ENCODE measurements at places on chromosomes 11 and 22.

DNA sequence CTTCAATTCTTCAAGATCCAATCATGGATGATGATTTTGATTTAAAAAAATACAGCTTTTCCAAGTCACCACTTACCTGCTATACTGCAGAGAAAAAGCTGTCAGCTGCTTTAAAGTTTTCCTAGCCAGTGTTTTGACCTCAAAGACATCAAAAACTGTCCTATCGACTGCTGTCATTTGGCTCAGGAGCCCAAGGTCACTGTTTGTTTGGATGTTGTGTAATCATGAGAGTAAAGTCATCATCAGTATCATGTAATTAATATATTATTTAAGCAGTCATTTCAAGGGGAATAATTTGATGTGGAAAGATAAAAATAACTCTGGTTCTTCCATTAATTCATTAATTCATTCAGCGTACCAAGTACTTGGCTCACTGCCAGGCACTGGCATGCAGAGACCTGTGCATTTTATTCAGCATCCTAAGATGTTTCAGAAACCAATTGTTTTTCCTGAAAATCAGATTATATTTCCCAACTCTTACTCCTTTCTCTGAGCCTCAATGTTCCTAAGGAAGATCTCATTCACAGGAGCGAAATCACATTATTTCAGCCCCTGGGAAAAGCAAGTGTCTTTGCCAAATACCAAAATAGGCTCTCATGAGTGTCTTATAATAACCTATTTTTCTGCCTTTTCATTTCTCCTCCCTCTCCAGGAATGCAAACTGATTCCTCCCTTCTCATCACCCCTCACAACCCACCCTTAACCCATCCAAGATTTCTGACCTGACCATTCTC lies 59.9 kb downstream of the SLC1A2 start:
- no peak for DNase-seq

DNA sequence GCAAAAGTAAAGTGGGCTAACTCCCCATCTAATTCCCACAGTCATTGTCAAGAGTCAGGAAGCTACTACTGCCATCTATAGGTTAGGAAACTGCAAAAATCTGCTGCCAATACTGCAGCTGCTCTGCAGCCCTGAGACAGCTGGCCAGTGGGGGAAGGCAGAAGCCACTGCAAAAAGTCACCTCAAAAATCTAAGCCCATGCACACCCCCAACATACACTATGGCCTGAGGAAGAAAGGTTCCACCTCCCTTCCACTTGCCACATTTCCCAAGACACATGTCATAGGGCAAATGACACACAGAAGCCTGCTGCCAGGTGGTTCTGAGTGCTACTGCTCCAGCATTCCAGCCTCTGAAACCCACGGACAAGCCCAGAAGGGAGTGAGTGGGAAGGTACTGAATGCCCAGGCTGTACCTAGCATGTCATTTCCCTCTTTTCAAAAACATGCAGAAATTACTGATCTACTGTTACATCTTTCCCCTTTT lies 36.9 kb downstream of the DGCR2 start:
- no peak for DNase-seq

DNA sequence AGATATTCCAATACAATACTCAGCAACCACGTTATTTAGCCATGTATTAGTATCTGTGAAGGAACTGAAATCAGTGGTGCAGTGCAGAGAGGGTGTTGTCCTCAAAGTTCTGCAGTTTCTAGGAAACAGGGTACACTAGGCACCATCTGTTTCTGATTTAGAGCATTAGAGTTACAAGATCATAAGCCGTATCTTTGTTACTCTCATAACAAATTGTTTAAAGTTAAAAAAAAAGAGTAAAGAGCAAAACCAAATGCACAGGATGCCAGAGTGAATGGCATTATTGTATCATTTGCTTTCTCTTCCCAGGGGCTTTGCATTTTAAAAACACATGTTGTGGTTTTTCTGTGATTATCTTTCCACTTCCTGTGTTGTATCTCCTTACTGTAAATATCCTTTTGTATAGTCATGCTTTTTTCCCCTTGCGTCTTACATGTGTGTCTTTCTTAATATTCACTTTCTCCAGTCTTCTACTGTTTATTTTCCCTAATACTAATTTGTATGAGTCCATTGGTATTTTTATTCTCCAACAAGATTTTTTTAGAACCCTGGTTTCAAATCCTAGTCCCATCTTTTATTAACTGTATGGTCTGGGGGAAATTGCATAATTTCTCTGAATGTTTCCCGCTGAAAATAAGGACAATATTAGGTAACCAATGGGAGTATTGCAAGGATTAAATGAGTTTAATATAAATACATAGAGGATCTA lies 15.2 kb upstream of the NUP160 start:
- no peak for DNase-seq

DNA sequence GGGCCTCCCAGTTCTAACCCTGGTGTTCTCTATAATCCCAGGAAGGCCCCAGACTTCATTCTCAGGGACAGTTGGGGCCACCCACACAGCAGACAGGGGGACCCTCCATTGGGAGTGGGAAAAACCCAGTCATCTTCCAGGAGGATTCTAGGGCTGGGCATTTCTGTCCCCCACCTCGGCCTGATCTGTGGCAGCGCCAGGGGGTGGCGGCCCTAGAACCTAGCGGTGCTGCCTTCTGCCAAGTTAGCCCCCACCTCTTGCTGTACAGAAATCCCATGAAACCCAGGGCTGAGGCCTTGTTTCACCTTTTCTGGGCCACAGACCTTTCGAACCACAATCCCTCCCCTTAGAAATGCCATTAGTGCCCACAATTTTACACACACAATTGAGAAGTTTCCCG lies 9.6 kb downstream of the CHST1 start:
- DNase-seq, result no peak

GRCh38 chr11:30830681-30831080 lies 244.5 kb upstream of the MPPED2 start:
- DNase-seq, result no peak

DNA sequence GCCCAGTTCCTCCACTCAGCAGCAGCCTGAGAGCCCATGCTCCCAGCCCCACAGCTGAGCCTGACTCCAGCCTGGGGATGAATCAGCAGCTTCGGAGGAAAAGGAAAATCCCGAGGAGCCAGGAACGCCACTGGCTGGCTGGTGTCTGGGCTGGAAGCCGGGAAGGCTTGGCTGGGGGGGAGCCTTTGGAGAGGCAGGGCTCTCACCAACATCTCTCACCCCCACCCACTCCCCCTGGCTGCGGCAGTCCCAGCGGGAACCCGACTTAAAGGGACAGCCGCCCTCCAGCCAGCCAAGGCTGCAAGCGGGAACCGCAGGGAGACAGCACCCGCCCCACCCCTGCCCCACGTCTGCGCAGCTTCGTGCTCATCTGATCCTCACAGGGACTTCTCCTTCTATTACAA lies 28.4 kb downstream of the KIAA0930 start:
- no peak for DNase-seq

DNA sequence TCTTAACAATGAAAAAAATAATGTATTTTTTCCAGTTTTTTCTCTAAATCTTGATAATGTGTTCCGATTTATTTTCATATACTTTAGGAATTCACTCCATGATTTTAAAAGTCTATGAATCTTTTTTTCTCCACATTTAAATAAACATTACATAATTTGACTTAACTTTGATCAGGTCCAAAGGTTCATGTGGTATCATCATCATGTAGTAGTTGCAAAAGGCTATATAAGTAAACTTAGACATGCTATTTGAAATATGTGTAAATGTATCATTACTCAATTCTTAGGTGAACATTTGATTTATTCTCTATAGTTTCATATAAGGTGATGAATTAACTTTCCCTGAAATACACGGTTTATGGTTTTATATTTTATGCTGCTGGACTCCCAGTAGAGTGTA lies 2197.0 kb upstream of the RAG2 start:
- no peak for DNase-seq

GRCh38 chr11:128988242-128988970 lies 45.7 kb upstream of the TP53AIP1 start:
- no peak for DNase-seq

- no peak for DNase-seq
These were observed 32.8 kb downstream of the C2CD3 start for GRCh38 chr11:74138021-74138420.

DNA sequence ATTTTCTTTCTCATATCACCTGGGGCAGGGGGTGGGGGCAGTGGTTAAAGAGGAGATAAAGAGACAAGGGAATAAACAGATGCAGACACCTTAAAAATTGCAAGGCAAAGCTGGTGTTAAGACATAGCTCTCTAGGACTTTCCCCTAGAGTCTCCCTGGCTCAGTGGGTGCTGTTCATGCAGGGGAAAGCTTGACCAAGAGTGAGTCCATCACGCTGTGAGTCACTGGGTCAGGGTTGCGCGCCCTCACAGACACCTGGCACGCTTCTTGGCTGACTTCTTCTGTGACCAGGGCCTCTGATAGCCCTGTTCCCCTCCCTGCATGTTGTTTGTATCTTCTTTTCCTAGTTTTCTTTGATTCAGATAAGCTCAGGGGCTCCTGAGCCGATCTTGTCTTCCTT lies 31.9 kb downstream of the COMMD9 start:
- DNase-seq, result no peak

- DNase-seq, result no peak
These were observed 912 bp downstream of the PTPRCAP start for GRCh38 chr11:67436459-67437081.

DNA sequence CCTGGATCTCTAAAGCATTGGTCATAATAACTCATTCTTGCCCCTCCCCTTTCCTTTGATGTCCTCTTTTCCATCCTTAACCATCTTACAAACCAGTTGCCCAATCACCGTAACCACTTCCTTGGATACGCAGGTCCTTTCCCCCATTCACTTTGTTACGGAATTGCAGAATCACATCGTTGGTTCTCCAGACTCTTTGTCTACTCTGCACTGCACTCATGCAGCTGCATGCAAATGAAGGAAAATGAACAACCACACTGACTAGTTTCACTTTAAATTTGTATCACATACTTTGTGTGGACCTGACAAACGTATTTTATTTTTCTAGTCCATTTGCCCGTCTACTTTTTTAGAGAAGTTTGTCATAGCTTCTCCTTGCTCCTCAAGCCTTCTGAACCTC lies 69.9 kb downstream of the SLC5A12 start:
- DNase-seq, result no peak

DNA sequence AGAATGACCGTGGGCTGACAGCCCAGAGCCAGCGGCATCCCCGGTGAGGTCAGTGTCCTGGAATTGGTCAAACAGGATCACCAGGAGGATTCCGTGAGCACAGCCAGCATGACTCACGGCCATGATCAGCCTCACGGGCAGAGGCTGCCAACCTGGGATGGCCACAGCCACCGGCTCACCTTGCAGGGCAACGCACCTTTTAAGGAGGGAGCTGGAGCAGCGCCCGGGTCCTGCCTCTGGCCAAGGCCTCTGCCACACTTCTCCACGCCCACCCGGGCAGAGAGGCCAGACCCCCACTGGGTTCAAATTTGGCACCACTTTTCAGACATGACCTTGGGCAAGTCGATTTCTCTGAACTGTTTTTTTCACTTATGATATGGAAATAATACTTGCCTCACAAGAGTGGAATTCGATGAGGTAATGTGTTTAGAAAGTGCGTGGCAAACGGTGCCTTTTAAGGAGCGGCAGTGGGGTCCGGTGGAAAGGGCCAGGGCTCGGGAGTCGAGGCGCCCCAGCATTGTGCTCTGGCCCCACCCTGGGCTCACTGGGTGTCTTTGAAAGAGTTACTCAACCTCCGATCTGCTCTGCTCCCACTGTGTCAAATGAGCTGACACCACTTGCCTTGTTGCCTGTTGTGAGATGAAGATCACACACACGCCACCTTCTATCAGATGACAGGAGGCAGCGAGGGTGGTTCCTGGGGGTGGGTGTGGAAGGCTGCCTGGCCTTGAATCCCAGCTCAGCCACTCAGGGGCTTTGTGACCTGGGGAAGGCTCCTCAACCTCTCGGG lies 16.0 kb downstream of the TXN2 start:
- no peak for DNase-seq

DNA sequence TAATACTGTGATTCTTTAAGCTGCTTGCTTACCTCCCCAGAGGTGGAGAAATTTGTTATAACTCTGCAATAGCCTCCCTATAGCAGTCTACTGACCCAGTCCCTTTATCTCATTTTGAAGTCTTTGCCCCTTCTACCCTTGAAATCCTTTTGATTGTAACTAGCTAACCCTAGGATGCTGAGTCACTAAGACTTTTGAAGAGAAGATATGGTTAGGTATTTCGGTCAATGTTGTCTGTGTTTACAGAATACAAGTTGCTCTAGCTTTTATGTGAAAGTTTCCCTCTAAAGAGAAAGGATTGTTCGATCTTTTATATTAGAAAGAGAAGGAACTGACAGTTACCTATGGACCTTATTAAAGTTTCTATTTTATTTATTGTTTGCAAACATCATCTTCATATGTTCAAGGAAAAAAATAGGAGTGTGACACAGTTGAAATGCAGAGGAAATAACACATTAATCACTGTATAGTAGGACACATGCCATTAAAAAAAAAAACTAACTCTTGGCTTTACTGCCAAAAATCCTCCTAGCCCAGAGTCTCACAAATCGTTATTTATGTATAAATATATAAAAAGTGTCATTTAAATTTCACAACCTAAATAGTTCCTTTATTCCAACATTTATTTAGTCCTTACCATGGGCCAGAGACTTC lies 3.1 kb downstream of the HYLS1 start:
- no peak for DNase-seq

GRCh38 chr22:22716136-22716665 lies 71.8 kb downstream of the GGTLC2 start:
- DNase-seq, result no peak

- no peak for DNase-seq
These were observed 125.1 kb upstream of the ZBED5 start for GRCh38 chr11:10982704-10983510.

GRCh38 chr22:38767313-38767712 lies 11.5 kb upstream of the SUN2 start:
- no peak for DNase-seq

GRCh38 chr22:22226448-22227187 lies 18.0 kb upstream of the VPREB1 start:
- DNase-seq, result no peak

- DNase-seq, result no peak
These were observed 103.5 kb downstream of the WT1 start for GRCh38 chr11:32331792-32332191.

DNA sequence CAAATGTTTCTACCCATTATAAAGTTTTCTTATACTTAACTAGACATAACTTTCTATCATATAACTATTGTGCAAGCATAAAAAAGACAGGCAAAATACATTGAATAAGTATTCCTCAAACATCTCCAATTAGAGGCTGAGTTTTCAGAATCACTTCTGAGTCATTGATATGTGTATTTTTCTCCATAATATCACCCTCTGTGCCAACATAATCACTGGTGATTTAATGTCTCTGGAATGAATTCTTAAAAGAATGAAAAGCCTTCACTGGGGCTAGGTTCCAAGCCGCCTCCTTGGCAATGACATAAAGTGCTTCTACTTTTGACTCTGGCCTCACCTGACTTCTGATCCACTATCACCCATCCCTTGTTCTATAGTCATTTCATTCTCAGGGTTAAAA lies 197.0 kb upstream of the E2F8 start:
- DNase-seq, result no peak

DNA sequence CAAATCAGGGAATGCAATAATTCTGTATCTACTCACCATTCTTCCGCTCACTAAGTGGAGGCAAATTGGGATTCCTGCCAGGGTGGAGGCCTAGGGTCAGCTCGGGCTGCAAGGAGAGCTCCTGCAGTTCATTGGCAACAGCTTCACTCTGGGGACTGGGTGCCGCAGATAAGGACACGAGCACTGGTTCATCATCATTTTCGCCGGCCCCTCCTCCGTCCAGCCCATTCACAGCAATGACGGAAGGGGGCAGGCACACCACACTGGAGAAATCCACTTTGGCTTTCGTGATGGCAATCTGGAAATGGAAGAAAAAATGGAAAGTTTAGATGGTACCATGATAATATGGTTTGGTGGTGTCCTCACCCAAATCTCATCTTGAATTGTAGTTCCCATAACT lies 84.4 kb downstream of the MRTFA start:
- no peak for DNase-seq
